HT1080 (cell line): ENCODE measurements at places on chromosomes 13 and 19.

DNA sequence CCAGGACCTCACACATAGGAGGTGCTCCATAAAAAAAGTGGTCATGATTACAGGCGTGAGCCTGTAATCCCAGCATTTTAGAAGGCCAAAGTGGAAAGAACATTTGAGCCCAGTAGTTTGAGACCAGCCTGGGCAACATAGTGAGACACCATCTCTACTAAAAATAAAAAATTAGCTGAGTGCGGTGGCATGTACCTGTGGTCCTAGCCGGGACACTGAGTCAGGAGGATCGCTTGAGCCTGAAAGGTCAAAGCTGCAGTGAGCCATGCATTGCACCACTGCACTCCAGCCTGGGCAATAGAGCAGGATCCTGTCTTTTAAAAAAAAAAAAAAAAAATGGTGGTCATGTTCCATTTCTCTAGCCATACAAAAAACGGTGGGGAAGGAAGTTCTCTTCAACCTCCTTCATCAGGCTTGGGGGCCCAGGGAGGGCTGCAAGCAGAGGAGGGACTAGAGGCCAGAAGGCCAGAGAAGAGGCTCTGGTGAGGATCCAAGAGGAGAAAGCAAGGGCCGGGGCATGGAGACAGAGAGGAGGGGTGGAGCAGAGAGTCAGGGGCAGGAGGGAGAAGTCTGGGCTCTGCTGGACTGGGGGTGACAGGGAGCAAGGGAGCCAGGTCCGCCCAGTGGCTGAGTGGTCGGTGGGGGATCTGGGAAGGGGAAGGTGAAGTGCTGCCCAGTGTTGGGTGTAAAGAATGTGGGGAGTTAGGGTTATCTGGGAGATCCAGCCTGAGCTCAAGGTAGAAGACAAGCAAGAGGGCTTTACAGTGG lies 8.9 kb downstream of the KASH5 start:
- no peak for DNase-seq

- DNase-seq: no peak
These were observed 184.6 kb downstream of the GPC6 start for GRCh38 chr13:93411186-93411680.

GRCh38 chr19:1057176-1057855 lies 9.7 kb upstream of the ARHGAP45 start:
- peak; percentile 43 for DNase-seq

DNA sequence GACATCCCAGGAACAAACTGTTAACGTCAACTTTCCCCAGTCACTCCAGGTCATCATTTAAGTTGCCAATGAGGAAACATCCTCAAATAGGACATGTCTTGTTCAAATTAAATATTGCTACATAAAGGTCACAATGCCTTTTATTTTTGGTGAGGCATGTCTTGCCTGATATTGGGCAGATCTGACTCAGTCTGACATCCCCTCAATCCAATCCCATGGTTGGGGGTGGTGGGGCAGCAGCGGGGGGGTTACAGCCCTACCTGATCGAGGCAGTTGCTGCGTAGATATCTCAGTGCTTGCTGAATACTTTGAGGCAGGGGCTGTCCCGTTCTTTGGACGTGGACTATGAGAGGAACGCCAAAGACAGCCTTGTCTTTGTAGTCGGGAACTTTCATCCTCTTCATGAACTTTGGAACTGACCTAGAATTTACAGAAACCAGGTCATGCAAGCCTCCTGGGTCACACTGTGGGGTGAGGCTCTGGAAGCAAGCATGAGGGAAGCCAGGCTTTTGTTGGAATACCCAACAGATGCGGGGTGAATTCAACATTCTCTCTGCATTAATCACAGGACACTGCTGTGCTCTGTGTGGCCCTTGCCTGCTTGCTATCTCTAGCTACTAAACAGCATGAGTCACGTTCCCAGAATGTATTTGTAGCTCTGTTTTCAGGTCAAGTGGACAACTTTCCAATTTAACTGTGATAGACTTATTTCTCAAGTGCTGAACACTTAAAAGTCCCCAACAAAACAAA lies 109.8 kb downstream of the KL start:
- DNase-seq: peak; percentile 98

GRCh38 chr19:49781394-49781793 lies 14.6 kb downstream of the AP2A1 start:
- no peak for DNase-seq

- no peak for DNase-seq
These were observed 5.0 kb downstream of the EBI3 start for GRCh38 chr19:4234142-4234861.

GRCh38 chr13:71576571-71576970 lies 290.4 kb downstream of the DACH1 start:
- no peak for DNase-seq

GRCh38 chr13:86579662-86580061 lies 780.4 kb upstream of the SLITRK6 start:
- no peak for DNase-seq

DNA sequence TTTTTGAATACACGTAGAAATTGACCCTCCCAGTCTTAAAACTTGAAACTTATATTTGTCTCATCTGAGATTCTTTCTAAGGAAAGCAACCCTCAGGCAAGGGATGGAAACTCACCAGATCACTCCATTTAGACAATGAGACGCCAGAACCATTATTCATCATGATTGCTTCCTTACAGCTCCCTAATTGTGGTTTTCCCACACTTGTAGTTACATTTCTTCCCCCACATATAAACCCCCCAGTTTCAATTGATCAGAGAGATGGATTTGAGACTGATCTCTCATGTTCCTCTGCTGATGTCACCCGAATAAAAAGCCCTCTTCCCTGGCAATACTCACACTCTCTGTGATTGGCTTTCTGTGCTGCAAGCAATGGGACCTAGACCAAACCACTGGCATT lies 197.9 kb upstream of the STARD13 start:
- DNase-seq: peak; percentile 56

GRCh38 chr19:3762501-3763459 lies at the start of gene MRPL54:
Gene MRPL54 (plus strand): TSS chr19:3762682. CDS start chr19:3762701, 19 bp downstream.
- peak; percentile 98 for DNase-seq

DNA sequence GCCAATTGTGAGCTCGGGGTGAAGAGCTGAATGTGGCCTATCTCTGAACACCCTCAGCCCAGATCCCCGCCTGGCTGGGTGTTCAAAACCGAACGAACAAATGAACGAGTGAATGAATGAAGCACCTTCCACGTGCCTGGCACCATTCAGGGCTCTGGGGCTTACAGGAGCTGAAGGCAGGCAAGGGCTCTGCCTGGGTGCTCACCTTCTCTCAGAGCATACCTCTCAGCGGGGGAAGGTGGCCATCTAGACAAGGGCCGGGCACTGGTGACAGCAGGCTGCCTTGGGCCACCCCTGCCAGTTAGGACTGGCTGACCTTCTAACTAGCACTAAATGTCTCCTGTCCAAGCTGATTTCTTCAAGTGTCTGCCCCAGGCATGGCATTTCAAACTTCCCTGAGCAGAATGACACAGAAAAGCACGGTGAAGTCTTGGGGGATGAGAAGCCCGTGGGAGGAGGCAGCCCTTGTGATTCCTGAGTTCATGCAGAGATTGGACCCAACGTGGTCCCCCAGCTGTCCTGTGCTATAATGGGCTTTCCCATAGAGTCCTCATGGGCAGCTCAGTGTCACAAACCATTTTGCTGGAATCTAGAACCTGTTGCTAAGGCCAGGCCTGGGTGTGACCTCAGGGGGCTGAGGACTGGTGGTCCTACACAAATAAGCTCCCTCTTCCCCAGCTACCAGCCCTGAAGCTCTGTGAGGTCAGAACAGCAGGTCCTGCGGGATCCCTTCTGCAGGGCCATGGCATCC lies 27.9 kb upstream of the VSTM2B start:
- no peak for DNase-seq

DNA sequence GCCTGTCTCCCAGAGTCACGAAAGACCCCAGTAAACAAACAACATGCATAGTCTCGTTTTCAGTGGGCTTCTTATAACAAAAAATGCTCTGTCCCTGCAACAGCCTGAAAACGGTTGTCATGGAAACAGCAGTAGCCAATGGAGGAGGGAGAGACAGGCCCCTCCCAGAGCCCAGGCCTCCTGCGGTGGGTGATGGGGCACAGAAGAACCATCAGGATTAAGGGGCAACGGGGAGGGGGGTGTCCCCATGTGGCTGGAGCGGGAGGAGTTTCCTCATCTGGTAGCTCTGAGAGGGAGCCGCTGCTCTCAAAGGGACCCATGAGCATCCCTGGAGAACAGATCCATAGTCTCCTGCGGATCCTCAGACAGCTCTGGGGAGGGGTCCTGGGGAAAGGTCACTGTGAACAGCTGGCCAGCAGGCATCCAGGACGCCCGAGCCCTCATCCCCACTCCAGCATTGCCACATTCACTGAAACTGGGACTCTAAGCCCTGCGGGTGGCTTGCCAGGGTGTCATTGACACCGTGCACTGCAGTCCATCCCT lies 37.5 kb upstream of the PNMA8B start:
- no peak for DNase-seq

DNA sequence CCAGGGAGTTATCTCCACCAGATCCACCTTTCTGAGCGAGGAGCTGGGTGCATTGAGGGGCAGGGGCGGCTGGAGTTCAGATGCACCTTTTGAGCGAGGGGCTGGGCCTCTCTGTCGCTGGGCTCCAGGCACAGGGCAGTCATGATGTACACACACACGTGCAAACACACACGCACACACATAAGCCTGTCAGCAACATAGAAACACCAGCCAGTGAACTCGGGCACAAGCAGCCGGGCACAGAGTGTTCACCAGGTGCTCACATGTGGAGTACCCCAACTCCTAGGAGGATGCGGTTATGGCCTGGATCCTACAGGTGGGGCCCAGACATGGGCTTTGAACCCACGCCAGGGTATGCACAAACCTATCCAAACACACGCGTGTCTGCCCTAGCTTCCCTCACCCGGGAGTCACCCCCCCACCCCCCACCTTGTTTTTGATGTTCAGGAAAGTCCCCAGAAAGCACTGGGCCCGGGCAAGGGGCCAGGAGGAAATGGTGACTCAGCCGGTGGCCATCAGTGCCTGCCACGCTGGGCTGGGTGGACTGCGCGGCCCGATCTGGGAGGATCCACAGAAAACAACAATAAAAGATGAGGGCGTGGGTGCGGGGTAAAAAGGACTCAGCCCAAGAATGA lies 13.3 kb downstream of the ARRDC2 start:
- DNase-seq: peak; percentile 81

GRCh38 chr13:107025991-107026390 lies 458.1 kb upstream of the ARGLU1 start:
- no peak for DNase-seq

- no peak for DNase-seq
These were observed 112.3 kb upstream of the FBXL3 start for GRCh38 chr13:77139306-77139705.

DNA sequence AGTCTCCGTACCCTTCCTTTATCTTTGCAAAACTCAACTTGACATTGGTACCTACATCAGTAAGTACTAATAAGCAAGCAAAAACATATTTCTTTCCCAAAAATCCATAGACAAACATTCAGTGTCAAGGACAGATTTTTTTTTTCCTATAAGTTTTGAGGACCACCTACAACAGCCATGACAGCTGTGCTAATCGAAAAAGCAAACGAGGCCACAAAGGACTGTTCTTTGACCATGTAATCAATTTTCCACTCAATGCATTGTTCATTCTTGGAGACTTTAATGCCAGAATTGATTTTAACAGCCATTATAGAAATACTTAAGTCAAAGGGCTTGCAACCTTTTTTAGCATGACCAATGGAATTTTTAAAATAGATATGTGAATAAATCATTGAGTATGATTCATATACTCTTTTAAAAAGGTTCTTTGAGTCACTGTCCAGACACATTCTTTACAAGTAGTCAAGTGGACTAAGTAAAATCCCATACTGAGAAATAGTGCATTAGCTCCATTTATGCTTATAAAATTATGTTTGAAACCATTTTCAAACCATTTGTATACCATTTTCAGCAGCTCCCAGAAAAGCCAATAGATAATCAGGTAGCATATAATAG lies 323.9 kb downstream of the MZT1 start:
- no peak for DNase-seq

DNA sequence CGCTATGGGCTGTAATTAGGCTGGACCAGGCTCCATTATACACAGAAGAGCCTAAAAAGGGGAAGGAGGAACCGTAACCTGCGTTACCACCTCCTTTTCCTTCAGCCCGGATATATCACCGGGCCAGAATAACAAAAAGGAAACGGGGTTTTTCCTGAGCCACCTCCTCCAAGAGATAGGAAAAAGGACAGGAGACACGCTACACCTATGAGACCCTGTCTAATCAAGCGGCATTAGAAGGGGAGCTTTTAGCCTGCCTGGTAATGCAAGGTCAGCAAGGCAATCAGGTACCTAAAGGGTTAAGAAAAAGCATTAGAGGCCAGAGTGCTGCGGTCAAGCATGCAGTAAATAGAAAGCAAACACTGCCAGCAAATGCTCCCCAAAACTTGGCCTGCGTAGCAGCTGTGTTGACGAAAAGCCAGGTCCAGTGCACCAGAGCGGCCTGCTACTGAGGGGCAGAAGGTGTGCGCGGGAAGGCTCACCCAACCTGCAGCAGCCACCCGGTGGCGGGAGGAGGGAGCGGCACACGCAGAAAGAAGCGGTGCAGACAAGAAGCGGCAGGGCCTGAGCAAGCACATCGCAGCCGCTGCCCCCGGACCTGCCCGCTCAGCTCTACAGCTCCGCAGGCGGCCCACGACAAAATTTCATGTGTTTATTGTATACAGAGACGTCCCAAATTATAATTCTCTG lies 1466.1 kb downstream of the UQCRFS1 start:
- no peak for DNase-seq

DNA sequence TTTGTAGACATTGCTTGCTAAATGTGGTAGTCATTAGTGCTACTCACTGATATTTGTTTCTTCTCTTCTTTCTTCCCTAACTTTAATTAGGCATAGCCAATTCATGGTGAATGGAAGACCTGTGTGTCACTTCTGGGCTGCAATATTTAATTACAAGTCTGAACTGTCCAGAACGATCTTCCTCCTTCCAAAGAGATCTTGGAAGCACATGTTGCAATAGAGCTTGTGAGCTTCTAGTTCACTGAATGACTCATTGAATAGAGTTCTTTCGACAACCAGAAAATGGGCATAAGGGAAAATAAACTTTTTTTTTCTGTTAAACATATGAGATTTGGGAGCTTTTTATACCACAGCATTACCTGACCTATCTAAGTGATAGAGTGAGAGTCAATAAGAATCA lies 1264.6 kb downstream of the PCDH9 start:
- peak; percentile 9 for DNase-seq

DNA sequence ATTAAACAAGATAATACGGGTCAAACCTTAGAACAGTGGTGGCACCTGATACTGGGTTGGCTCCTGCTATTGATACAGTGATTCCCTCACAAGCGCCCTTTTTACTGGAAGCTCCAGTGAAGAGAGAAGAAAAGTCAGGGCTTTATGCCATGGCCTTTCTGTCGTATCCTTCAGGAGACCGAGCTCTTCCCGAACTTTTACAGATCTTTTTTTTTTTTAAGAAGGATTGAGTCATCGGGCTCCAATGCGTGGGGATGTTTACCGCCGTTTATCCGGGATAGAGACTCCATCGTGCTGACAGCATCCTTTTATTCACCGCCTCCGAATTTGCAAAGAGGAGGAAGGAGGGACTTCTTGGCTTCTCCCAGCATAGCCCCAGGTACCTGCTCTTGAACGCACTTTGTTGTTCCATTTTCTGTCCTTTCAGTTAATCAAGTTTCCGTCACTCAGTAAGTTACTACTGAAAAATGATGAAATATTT lies 574 bp downstream of the ZNF227 start:
- peak; percentile 57 for DNase-seq

GRCh38 chr13:99270518-99270917 lies 12.3 kb upstream of the GPR18 start:
- DNase-seq: no peak

GRCh38 chr13:114131583-114132418 lies 622 bp downstream of the RASA3 start:
- no peak for DNase-seq

- DNase-seq: no peak
These were observed 932.0 kb downstream of the SLITRK6 start for GRCh38 chr13:84867246-84867645.
